ENCODE measurements at places on chromosomes 11 and 22.
A peak's percentile ranks its signal among the peaks of the same experiment; 100 is the strongest.

GRCh38 chr22:47634347-47634746 is 871.9 kb downstream of the TBC1D22A start:
- DNase-seq: no peak

DNA sequence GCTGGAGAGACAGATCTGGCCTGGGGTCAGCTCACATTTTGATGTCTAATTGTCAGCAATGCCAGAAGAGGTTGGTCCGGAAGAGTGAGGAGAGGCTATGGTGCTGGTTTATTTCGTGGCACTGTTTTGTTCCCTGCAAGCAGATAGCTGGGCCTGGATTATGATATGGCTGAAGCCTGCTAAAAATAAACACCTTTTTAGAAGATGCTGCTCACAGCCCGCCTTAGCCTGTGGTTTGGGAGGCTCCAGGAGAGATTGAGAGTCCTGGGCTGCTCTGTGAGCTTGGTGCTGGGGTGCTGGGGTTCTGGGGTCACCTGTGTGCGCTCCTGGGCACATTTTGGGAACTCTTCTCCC is 29.6 kb upstream of the ALX4 start:
- DNase-seq: no peak

- no peak for DNase-seq
Observed at GRCh38 chr11:74185285-74185684, 14.2 kb downstream of the PPME1 start.

DNA sequence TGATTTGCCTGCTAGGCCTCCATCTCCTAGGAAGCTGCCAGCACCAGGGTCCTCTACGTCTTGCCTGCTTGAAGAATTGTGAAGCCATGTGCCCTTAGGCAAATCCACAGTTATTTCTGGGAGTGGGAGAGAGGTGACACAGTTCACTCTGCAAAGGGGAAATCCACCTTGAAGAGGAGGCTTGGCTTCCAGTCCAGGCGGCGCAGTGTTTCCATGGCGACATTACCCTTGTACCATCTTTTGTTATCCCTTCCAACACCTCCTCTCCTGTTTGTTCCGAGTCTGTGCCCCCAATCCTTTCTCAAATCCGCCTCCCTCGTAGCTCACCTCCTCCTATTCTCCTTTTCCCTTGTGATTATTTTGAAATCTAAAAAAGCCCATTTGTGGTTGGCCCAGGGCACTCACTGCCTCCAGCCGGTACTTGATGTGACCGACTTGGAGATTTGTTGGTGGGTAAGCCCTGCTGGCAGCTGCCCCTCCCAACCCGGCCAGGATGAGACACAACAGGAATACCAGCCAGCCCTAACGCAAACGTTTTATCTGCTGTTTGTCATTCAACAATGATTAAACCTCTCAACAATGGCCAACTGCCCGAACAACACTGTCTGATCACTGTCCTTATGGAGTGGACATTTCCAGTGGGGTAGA is 18.4 kb downstream of the SYT13 start:
- no peak for DNase-seq

- no peak for DNase-seq
Observed at GRCh38 chr11:113293936-113294335, 20.4 kb upstream of the TTC12 start.

GRCh38 chr11:78277314-78277994 is 88.7 kb downstream of the USP35 start:
- DNase-seq: no peak

DNA sequence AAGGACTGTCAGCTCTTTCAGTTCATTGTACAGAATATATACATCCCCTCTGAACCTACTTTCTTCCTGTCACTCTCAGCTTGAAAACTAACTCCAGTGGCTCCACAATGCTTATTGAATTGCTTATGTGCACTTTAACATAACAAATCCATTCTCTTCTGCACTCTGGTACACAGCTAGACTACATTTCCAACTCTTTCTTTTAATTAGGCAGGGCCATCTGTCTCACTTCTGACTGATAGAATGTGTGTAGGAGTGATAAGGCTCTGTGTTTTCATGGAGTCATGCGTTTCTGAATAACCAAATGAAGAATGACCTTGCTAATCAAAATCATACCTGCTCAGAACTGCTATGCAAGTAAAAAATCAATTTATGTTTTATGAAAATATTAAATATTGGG is 278.5 kb upstream of the CCDC179 start:
- DNase-seq: no peak

GRCh38 chr11:70568035-70568813 is 169.9 kb downstream of the CTTN start:
- no peak for DNase-seq

- no peak for DNase-seq
Observed at GRCh38 chr11:95536047-95536690, 253.4 kb downstream of the FAM76B start.

DNA sequence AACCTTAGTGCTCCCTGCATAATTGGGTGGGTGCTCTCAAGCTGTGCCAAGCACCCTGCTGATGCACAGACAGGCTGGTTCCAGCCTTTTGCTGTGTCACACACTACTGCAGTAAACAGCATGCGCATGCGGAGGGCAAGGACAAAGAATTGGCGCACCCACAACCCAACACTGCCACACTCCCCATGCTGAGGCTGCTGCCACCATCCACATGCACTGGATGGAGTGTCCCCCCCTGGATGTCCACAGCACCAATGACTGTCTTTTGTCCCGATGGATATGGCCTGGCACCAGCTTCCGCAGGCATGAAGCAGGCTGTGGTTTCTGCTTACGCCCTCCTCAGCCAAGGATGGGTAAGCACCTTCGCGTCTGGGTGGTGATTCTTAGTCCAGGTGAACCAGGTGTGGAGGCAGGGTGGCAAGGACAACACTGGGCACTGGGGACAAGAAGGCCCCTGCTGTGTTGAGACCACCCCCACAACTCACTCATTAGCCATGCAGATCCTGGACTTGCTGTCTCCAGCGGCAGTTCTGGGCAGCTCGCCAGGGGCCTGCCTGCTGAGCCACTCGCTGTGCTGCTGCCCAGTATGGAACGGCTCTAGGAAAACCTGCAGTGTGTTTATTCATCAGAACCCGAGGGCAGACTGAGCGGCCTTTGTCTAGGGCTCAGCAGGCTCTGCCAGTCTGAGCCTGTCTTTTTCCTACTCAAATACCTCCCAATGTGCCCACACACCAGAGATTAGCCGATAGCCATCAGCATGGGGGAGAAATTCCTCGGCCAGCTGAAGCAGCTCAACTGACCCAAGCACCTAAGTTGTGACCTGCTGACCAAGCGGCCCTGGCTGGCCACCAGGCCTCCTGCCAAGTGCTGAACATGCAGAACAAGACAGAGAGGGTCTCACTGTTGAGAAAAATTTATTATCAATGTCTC is 8.2 kb upstream of the NAP1L4 start:
- DNase-seq: peak; percentile 38

DNA sequence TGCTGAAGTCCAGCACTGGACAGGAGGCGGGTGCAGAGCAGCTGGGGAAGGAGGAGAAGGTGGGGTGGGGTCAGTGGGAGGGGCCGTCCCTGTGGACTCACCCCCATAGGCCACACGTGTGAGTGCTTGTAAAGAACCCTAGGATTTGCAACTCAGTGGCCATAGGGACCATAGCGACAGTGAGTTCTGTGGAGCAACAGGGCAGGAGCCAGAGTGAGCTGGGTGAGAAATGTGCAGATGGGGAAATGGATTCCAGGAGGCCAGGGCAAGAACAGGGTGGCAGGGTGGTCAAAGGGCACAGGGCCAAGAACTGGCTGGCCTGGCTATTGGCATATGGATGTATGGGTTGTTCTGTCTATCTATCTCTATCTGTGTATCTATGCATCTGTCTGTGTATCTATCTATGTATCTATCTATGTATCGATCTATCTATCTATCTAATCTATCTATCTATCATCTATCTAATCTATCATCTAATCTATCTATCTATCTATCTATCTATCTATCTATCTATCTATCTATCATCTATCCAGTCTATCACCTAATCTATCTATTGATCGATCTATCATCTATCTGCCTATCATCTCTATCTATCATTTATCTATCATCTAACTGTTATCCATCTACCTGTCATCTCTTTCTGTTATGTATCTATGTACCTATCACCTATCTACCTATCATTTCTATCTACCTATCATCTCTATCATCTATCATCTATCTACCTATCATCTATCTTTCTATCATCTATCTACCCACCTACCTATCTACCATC is 889.0 kb downstream of the TBC1D22A start:
- DNase-seq: no peak
